ENCODE measurements at places on chromosomes 13 and 19.

- no peak for DNase-seq
Observed at GRCh38 chr19:13932149-13932637, 6.0 kb downstream of the PODNL1 start.

DNA sequence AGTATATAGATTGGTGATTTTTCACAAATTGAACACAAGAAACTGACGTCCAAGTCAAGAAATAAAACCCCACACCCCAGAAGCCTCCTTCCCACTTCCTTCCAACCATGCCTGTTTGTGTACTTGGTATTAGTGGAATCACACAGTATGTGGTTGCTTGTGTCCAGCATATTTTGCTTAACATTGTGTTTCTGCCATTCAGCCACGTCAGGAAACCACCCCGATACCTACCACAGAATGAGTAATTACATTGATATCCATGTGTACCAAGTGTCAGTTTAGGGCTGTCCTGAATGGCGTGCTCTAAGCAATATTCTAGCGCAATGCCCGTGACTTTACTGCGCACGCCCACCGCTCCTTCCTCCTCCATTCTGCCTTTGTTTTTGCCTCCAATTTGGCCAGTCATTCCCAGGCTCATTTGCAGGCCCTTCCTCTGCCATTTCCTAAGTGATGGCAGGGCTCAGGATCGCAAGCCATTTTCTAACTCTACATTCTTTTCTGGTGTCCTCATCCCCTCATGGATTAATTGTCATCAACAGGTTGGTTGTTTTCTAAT is 25.9 kb upstream of the MPHOSPH8 start:
- DNase-seq = no peak

GRCh38 chr13:34720618-34721017 is 221.5 kb upstream of the NBEA start:
- peak; percentile 6 for DNase-seq

GRCh38 chr13:35793823-35794222 is 317.3 kb upstream of the MAB21L1 start:
- peak; percentile 4 for DNase-seq

- peak; percentile 5 for DNase-seq
Observed at GRCh38 chr13:97659602-97660001, 225.6 kb downstream of the RAP2A start.

GRCh38 chr13:43134868-43135267 is 111.5 kb downstream of the DNAJC15 start:
- DNase-seq = no peak

- DNase-seq = no peak
Observed at GRCh38 chr13:39552246-39552645, 50.7 kb downstream of the LHFPL6 start.

GRCh38 chr13:28106976-28107375 is 6.6 kb upstream of the FLT3 start:
- DNase-seq = no peak

DNA sequence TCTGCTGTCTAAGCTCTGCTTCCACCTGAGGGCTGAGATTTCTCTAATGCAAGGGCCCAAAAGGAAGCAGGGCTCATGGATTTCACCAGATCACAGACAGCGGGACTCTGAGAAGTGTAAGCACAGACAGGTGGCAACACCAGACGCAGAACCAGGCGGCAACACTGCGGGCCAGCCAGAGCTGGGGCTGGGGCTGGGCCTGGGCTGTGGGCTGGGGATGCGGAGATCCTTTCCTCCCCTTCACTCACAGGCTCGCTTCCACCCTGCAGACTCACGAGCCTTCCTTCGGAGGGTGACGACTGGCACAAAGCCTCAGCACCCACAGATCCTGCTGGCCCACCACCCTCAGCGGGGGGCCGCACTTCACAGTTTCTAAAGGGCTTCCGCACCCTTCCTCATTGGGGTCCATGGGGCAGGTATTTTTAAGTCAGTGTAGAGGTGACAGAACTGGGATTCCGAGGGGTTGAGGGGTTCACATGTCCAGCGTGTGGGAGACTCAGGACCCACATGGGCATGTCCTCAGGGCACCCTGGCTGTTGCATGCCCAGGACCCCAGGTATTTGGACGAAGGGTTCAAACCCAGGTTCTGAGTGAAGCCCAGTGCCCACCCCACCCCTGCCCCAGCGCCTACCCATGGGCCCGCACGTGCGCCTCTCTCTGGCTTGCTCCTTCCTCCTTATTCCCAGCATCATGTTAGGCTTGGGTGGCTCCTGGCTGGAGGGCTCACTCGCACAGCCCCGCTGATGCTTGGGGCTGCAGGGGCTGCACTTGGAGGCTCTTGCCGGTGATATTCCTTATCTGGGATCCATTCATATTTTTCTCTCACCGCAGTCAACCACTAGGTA is 137.3 kb upstream of the GPR12 start:
- no peak for DNase-seq

DNA sequence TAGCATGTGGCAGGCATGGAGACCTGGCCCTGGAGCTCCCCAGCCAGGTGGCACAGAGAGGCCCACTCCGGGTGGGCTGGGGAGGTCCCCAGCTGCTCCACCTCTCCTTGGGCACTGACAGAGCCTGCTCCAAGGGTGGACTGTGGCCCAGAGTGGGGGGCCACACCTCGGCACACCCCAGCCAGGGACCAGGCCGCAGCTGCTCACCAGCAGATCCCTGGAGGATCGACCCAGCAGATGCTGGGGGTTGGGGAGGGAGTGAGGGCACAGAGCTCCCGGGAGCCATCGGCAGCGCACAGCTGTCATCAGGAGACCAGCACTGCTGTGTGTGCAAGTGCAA is 72.0 kb upstream of the KCTD15 start:
- DNase-seq = no peak

- DNase-seq = peak; percentile 66
Observed at GRCh38 chr13:78228211-78228610, 309.6 kb upstream of the EDNRB start.

GRCh38 chr19:49398001-49398615 is 10.1 kb downstream of the KASH5 start:
- no peak for DNase-seq

GRCh38 chr13:101730420-101731000 is 278.0 kb downstream of the ITGBL1 start:
- no peak for DNase-seq

Data from fibroblast of lung (primary cell).